ENCODE measurements at places on chromosomes 1 and 21.
A peak's percentile ranks its signal among the peaks of the same experiment; 100 is the strongest.

GRCh38 chr1:195241066-195241465 lies 1367.2 kb downstream of the KCNT2 start:
- no peaks in the 10 kb centered on the region for H3K36me3 ChIP-seq
- no peak overlapping the region for H3K27ac ChIP-seq
- H3K4me3 ChIP-seq: no peak overlapping the region
- H3K27me3 ChIP-seq: no peaks in the 10 kb centered on the region
- DNase-seq: no peak
- H3K4me1 ChIP-seq: no peaks in the 10 kb centered on the region

DNA sequence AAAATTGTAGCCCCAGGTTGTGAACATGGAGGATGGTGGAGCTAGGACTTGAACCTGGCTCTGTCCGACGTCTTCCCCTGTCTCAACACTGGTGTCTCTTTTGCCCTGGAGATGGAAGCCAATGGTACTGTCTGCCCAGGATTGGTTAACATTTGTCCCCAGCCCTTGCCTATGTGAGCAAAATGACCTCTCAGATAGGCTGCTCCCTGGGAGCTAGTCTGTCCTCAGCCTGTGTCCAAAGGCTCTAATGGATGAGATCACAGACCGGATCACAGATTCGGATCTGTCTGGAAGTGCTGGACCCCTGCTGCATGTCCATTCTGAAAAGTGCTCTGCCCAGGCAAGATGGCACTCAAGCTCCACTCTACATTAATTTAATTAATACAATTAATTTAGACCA lies 394.4 kb upstream of the VAMP3 start:
- no peaks in the 10 kb centered on the region for H3K4me1 ChIP-seq
- no peaks in the 10 kb centered on the region for H3K27me3 ChIP-seq
- no peak overlapping the region for H3K4me3 ChIP-seq
- no peak overlapping the region for H3K27ac ChIP-seq
- no peaks in the 10 kb centered on the region for H3K36me3 ChIP-seq

GRCh38 chr21:29258626-29259338 lies 39.9 kb upstream of the BACH1 start:
- no peaks in the 10 kb centered on the region for H3K4me1 ChIP-seq
- no peaks in the 10 kb centered on the region for H3K36me3 ChIP-seq
- no peak for DNase-seq
- no peaks in the 10 kb centered on the region for H3K27me3 ChIP-seq

- no peak overlapping the region for H3K27ac ChIP-seq
- no peaks in the 10 kb centered on the region for H3K27me3 ChIP-seq
- no peaks in the 10 kb centered on the region for H3K4me1 ChIP-seq
- no peak overlapping the region for H3K4me3 ChIP-seq
- no peaks in the 10 kb centered on the region for H3K36me3 ChIP-seq
- DNase-seq: no peak
Measured at GRCh38 chr1:193794239-193794638, 607.8 kb upstream of the B3GALT2 start.

DNA sequence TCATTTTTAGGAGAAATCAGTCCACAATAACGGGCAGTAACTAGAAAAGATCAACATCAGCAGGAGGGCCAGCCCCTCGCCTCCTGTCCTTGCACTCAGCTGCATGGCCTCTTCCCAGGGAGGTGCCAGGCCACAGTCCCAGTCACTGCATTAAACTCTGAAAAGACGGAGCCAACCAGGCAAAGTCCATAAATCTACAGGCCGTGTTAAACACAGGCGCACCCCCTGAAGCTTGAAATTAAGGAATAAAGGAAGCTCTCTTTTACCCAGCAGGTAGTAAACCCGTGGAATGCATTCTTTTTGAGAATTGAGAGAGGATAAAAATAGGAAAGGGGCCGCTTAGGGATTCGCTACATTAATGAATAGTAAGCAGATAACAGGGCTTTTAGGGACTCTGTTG lies 18.4 kb downstream of the H6PD start:
- no peak overlapping the region for H3K27ac ChIP-seq
- H3K36me3 ChIP-seq: peaks cover 9% of the 10 kb centered on the region
- H3K4me3 ChIP-seq: no peak overlapping the region
- no peaks in the 10 kb centered on the region for H3K4me1 ChIP-seq
- no peak for DNase-seq

DNA sequence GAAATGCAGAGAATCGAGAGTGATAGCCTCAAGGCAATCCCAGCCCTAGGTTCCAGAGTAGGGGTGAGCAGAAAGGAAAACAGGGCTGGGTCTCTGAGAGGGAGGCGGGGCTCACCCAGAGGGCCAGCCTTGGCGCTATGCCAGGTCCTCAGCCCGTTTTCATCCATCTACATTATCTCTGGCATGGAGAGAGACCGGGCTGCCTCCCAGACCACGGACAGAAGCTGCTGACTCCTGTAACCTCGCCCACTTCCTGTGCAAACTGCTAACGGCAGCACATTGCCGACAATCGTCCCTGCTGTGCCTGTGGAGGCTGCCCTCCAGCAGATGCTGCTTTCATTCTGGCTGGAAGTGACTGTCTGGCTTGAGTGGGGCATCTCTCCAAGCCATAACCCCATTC lies 569.1 kb downstream of the NPHP4 start:
- H3K27me3 ChIP-seq: no peaks in the 10 kb centered on the region
- peaks cover 8% of the 10 kb centered on the region for H3K4me1 ChIP-seq
- peak; percentile 10 for DNase-seq
- H3K4me3 ChIP-seq: no peak overlapping the region
- no peaks in the 10 kb centered on the region for H3K36me3 ChIP-seq

- H3K36me3 ChIP-seq: peaks cover 13% of the 10 kb centered on the region
- no peak for DNase-seq
- H3K4me1 ChIP-seq: peaks cover 2% of the 10 kb centered on the region
- H3K27me3 ChIP-seq: no peaks in the 10 kb centered on the region
- H3K4me3 ChIP-seq: no peak overlapping the region
- no peak overlapping the region for H3K27ac ChIP-seq
Measured at GRCh38 chr1:88875595-88875994, 15.8 kb downstream of the GTF2B start.

- DNase-seq: no peak
- no peaks in the 10 kb centered on the region for H3K4me1 ChIP-seq
- no peaks in the 10 kb centered on the region for H3K36me3 ChIP-seq
- H3K4me3 ChIP-seq: no peak overlapping the region
Measured at GRCh38 chr1:244106837-244107493, 55.9 kb downstream of the ZBTB18 start.

DNA sequence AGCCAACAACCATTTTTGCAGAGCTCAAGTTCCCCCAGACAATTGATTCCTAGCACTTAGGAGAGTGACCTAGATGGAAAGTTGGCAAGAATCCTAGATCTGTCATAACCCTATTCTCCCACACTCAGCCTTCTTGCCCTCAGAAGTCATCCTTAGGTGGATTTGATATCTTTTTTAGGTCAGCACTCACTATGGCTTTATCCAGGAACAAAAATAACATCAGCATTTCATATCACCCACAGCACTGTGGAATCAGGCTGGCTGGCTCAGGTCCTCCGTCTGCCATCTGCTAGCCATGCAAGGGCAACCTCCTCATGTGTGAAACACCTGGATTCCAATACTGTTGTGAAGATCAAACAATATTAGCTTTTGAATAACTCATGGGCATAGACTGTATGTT lies 6.0 kb downstream of the DPT start:
- no peaks in the 10 kb centered on the region for H3K27me3 ChIP-seq
- no peak overlapping the region for H3K27ac ChIP-seq
- no peak overlapping the region for H3K4me3 ChIP-seq
- DNase-seq: no peak
- H3K4me1 ChIP-seq: no peaks in the 10 kb centered on the region

GRCh38 chr1:119648620-119649004 lies 546 bp upstream of the ZNF697 start:
- H3K4me3 ChIP-seq: peak overlapping the region; percentile 37
- H3K4me1 ChIP-seq: no peaks in the 10 kb centered on the region
- no peak for DNase-seq
- H3K27me3 ChIP-seq: peaks cover 28% of the 10 kb centered on the region
- H3K27ac ChIP-seq: no peak overlapping the region
- H3K36me3 ChIP-seq: no peaks in the 10 kb centered on the region

DNA sequence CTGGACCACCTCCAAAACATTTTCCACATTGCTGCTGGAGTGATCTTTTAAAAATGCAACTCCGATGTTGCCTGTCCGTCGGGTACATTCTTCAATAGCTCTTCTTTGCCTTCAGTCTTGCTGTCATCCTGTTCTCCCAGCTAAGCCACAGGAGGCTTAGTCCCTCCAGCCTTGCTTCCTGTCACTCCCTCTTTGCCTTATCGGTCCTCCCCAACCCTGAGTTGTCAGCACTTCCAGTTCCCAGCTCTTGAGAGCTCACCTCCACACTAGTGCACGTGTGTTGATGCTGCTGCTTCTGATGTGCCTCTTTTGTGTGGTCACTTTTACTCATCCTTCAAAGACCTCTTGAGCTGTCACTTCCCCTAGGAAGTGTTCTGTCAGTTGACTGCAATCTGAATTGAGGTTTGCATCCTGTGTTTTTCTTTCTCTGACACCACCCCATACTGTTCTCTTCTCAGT lies 15.3 kb downstream of the UCK2 start:
- peaks cover 4% of the 10 kb centered on the region for H3K4me1 ChIP-seq
- no peaks in the 10 kb centered on the region for H3K36me3 ChIP-seq
- no peak overlapping the region for H3K4me3 ChIP-seq
- no peaks in the 10 kb centered on the region for H3K27me3 ChIP-seq
- no peak for DNase-seq
- no peak overlapping the region for H3K27ac ChIP-seq

DNA sequence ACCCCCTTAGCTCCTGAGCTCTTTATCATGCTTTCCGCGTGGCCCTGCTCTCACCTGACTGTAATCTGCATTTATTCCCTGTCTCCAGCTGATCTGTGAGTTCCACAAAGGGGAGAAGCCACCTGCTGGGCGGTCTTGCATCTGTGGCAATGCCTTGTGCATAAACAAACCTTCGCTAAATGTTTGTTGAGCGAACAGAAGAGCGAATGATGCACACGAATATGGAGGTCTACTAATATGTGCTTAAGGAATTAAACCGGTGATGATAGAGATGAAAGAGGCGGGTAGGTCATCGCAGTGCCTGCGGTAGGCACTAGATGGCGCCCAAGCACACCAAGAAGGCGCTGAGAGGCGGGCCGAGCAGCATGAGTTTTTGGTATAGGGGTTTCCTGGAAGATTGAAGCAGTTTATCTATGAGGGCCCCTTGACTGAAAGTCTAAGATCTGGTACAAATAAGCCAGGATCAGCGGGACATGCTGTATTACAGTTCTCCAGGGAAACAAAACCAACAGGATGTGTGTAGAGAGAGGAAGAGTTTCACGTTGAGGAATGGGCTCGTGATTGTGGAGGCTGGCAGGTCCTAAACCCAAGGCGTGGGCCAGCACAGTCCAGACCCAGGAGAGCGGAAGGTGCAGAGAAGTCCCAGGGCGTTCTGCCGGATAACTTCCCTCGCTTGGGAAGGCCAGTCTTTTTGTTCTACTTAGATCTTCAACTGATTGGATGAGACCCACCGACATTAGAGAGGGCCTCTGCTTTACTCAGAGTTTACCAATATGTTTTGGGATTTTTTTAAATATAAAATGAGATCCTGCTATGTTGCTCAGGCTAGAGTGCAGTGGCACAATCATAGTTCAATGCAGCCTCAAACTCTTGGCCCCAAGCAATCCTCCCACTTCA lies 34.7 kb downstream of the TOMM20 start:
- no peaks in the 10 kb centered on the region for H3K27me3 ChIP-seq
- H3K4me1 ChIP-seq: peaks cover 5% of the 10 kb centered on the region
- no peak overlapping the region for H3K4me3 ChIP-seq
- H3K27ac ChIP-seq: no peak overlapping the region

DNA sequence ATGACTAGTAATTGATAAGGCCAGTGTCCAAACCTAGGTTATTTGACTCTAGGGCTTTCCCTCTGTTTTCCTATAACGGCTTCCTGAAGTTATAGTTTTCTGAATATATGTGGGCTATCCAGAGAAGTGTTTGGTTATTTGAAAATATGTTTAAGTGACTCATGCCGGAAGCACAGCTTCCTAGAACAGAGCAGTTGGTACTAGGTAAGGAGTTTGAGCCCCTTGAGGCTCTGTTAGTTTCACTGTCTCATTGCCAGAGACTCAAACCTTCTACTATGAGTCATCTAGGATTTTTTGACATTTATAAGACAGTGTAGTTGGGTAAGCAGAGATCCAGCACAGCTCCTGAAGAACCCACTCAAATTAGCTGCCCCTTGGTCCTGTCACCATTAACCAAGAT lies 27.1 kb upstream of the LEPR start:
- H3K4me3 ChIP-seq: no peak overlapping the region
- DNase-seq: no peak

DNA sequence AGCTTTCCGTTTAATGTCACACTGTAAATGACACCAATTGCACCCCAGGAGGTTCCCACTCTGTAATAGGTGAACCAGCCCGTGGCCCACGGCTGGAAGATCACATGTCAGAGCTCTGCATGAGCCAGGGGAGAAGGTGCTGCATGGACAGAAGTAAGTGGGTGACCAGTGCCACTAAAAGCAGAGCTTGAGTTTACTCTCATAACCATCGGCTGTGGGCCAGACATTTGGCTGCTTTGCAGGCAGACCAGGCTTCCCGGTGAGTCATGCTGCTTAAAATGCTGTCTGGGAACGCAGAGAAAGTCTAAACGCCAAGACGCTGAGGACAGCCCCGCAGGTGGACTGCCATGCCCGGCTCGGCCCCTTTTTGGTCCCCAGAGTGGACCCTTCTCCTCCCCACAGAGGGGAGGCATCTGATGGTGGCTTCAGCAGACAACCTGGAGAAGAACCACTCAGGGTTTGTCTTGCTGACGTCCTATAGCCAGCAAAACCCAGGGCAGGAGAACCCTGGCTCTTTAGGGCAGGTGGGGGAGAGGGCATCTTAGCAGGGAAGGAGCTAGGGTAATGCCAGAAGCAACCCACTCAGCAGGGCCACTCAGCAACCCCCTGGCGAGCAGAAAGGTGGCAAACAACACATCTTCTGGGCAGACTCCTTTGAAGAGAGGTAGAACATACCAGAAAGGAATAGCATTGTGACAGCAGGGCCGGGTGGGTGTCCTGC lies 7.3 kb downstream of the KIAA2013 start:
- peaks cover 45% of the 10 kb centered on the region for H3K36me3 ChIP-seq
- no peaks in the 10 kb centered on the region for H3K4me1 ChIP-seq
- DNase-seq: no peak
- no peaks in the 10 kb centered on the region for H3K27me3 ChIP-seq
- H3K27ac ChIP-seq: no peak overlapping the region

DNA sequence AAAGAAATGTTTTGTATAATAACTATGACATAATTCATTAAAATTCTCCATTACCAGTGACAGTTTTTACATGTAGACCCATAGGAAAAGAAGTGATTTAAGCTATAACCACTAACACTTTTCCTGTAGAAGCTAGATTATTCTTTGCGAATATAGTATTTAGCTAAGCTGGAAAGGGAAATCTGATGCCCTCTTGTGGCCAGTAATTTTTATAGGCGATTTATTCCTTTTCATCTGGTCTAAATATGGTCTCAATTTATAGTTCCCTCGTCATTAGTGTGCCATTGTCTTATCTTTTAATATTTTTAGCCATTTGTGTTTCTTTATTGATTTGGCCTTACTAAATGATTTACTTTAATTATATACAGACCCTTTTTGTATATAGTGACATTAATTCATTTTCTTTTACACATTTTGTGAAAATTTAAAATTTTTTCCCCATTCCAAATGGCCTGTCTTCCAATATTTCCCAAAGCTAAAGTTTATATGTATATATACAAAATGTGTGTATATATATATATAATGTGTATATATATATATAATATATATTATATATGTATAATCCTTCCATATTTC lies 26.7 kb downstream of the BTG3 start:
- no peaks in the 10 kb centered on the region for H3K36me3 ChIP-seq
- H3K4me3 ChIP-seq: no peak overlapping the region
- H3K27me3 ChIP-seq: no peaks in the 10 kb centered on the region
- no peak overlapping the region for H3K27ac ChIP-seq
